DMS 273 treated with DMSO at 0.1 percent for 48 hours (cell line): ENCODE measurements at places on chromosomes 5 and 9.

DNA sequence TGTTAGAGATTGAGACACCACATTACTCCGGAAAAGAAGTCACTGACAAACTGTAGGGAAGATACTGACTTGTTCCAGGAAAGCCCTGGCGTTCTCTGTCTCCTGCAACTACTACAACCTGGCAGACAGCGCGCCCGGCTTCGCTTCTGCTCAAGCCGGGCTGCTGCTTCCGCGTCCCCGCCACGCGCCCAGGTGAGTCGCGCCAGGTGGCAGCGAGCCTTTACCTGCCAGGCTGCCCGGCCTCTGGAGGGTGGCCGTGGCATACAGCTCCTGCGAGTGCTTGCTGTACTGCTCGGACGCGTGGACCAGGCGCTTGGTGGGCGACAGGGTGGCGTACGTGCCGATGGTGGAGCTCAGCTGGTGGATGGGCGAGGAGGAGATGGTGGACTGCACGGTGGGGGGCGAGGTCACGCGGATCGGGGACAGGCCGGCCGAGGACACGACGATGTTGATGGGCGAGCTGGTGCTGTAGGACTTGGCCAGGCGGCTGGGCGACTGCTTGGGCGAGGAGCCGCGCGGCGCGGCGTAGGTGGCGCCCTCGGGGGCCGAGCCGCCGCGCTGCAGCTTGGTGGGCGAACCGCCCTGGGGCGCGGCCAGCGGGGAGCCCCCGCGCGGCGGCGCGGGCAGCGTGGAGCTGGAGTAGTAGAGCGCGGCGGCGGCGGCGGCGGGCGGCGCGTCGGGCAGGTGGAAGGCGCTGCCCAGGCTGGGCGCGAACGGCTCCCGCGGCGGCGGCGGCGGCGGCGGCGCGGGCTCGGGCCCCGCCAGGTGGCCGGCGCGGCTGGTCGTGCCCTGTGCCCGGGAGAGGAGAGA is 519.6 kb downstream of the CTNND2 start:
- DNase-seq = no peak

- DNase-seq = no peak
Observed at GRCh38 chr9:7960320-7961050, 160.9 kb upstream of the DMAC1 start.

- no peak for DNase-seq
Observed at GRCh38 chr9:128099231-128099931, 28.1 kb downstream of the PTGES2 start.

DNA sequence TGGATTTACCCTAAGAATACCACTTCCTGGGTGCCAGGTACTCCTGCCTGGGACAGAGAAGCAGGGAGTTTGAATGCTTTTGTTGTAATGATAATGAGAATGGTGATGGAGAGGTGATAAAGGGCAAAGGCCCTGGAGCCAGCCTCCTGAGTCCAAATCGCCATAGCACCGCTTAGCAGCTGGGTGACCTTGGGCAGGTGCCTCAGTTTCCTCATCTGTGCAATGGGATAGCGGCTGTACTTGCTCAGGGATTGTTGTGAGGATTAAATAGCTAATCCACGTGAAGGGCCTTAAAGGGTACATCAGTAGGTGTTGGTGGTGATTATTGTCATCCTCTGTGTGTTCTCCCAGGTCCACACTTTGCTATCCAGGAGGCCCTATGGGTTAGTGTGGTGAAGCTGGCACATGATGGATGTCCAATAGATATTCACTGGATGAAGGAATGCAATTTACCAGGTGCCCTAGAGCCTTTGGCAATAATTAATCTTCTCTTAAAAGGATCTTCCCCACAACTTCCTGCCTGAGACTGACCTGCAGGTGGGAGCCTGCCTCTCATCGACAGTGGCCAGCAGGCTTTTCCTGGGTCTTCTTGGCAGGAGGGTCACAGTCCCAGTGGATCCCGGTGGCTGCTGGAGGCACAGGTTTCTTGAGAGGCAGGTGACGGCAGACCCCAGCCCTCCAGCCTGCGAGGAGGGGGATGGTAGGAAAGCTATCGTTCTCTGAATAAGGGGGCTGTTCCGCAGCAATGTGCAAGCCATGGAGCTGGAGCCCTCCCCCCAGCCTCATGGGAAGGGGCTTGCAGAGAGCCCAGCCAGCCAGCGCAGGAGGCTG is 160.2 kb downstream of the MACROH2A1 start:
- no peak for DNase-seq

GRCh38 chr5:177334781-177335700 is 16.4 kb downstream of the LMAN2 start:
- DNase-seq = no peak

- DNase-seq = no peak
Observed at GRCh38 chr9:28120626-28121025, 547.3 kb upstream of the C9orf72 start.

- DNase-seq = no peak
Observed at GRCh38 chr5:74235552-74235951, 405.0 kb downstream of the ENC1 start.

DNA sequence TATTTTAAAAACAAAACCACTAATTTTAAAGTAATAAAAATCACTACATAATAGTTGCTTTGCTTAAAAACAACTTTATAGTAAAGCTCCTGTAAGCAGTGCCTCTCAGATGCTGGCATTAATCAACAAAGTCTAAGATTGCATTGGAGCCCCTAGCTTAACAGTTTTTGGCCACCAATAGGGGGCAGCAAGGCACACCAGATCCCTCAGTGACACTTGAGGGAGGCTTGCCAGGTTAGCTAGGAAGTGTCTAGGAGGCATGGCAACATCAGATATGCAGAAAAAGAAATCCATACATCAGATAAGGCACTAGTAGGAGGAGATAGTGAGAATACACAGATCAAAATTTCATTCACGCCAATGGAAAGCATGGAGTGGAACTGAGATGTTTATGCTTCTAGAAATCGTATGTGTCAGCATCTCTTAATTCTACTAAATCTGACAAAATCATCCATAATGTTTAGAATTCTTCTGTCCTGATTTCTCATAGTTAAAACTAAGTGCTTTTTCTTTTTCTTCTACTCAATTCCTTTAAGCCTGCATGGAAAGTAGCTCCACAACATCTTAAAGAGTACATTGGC is 73.6 kb upstream of the PAM start:
- peak; percentile 45 for DNase-seq
